Suprapubic skin (tissue), 4 donors: ENCODE measurements at places on chromosomes 16 and 17.

DNA sequence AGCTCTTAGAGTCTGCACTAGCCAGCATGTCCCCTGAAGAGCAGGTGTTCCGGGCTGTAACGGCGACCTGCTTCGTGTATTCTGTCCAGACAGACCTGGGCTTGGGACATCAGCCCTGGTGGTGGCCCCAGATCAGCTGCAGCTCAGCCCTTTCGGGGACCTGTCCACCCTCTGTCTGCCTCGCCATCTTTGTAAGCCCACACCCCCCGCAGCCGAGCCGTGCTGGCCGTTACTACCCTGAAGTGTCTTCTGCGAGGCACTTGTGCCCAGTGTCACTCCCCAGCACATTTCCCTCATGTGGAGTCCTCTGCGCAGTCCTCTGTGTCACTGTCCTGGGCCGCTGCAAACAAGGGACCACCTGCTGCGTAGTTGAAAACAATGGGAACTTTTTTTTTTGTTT, 10.4 kb downstream of the CARD14 start:
- DNase-seq, result no peak

DNA sequence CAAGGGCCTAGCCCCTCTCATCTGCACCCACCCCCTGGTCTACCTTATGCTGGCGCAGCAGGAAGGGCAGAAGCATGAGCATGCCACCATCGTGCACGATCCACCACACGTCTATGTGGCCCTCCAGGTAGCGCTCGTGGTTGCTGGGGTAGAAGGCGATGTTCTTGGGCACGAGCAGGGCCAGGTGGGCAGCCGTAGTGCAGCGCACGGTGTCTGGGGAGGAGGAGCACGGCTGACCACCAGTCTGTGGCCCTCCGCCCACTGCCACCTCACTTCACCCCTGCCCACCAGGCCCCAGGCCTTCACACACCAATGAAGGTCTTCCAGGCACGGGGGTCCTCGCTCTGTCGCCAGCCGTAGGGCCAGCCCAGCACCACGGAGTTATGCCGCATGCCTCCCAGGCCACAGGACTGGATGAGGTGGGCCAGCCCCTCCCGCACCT, 2.2 kb upstream of the LCAT start:
- DNase-seq, result no peak

DNA sequence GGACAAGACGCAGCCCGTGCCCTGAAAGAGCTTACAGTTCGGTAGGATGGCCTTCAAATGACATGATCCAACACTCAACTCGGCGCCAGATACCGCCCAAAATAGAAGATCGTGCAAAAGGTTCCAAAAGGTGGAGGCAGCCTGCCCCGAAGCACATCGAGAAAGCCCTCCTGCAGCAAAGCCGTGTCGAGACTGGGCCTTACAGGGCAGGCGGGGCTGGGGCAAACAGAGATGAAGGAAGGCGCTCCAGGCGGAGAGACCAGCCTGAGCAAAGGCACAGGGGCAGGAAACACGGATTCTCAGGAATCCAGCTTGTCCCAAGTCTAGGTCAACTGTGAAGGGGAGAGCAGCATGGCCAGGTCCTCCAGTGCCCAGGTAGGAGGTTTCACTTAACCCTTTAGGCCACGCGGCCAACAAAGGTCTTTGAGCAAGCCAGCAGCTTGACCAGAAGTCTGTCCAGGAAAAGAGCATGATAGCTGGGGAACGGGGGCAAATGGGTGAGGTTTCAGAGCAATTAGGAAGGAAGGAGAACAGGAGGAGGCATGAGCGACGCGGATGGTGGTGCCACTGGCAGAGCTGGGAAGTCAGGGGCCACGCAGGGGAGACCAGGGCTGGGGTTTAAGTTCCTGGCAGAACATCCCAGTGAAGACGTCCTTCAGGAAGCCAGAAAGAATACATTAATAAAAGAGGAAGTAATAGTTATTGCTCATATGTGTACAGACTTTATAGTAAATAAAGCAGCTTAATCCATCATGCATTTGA, 21.2 kb upstream of the EIF1 start:
- DNase-seq, result no peak

DNA sequence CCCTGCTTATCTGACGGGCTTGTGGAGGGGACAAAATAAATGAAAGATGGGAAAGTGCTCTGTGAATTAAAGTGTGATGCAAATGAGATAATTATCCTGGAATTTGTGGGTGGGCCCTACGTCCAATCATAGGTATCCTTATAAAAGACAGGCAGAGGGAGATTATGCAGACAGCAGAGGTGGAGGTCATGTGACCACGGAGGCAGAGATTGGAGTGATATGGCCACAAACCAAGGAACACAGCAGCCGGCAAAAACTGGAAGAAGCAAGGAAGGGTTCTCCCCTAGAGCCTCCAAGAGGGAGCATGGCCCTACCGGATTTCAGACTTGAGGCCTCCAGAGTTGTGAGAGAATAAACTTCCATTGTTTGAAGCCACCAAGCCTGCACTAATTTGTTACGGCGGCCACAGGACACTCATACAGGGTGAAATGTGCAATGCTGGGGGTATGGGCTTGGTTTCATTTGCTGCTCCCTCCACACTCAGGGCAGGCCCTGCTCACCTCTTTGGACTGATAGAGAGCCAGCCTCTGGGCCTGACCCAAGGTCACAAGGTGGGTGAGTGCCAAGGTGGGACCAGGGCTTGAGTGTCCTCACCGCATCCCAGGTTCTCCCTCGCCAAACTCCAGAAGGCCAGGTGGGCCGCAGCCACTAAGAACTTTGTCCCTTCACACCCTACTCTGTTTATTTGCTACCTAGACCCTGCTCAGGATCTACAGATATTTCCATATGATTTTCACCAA, 149.6 kb upstream of the TNRC6C start:
- no peak for DNase-seq

GRCh38 chr17:50659179-50659578, 24.5 kb downstream of the ABCC3 start:
- no peak for DNase-seq

- no peak for DNase-seq
These were observed 281.8 kb downstream of the HAPSTR1 start for GRCh38 chr16:9372934-9373890.

GRCh38 chr16:9536905-9537304, 445.5 kb downstream of the HAPSTR1 start:
- no peak for DNase-seq

GRCh38 chr17:56937687-56938086, 23.2 kb downstream of the COIL start:
- DNase-seq, result no peak

- DNase-seq, result peak; percentile 56
These were observed 22.7 kb upstream of the ATP5MC1 start for GRCh38 chr17:48869821-48870318.

GRCh38 chr16:15811481-15812400, 45.1 kb downstream of the MYH11 start:
- DNase-seq, result no peak

DNA sequence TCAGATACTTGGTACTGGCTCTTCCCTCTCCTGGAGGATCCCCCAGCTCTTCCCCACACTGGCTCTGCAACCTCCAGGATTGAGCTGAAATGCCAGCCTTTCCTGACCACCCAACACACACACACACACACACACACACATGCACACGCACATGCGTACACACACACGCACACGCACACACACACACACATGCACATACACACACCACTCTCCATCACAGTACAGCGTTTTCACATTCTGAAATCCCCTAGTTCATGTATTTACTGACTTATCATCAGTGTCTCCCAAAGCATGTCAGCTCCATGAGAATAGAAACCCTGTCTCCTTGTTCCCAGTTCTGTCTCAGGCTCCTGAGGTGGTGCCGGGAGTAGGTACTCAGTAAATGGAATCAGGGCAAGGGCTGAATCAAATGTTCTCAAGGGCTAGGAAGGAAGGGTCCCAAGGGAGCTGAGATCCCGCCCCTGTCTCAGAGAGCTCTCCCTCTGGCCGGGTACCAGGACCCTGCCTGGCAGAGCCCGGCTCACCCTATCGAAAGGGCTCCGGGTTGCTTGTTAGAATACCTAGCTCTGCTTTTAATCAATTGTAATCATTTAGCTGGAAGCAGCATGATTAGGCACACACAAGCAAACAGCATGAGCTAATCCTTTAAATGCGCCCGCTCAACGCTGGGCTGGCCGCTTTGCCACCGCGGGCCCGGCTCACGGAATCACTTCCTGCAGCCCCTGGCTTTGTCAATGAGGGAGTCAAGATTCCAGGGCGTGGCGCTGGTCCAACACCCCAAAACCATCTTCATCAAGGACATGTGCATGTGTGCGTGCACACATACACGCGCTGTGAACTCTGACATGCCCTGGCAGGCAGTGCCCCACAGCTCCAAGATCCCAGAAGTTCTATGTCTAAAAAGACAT, 140.7 kb downstream of the C16orf78 start:
- DNase-seq, result no peak
